ENCODE measurements at places on chromosomes 13 and 19.
A peak's percentile ranks its signal among the peaks of the same experiment; 100 is the strongest.

- no peak for DNase-seq
These were observed 15.2 kb upstream of the MCF2L start for GRCh38 chr13:112953591-112954487.

- DNase-seq: peak; percentile 38
These were observed 20.5 kb upstream of the STRN4 start for GRCh38 chr19:46766569-46767317.

DNA sequence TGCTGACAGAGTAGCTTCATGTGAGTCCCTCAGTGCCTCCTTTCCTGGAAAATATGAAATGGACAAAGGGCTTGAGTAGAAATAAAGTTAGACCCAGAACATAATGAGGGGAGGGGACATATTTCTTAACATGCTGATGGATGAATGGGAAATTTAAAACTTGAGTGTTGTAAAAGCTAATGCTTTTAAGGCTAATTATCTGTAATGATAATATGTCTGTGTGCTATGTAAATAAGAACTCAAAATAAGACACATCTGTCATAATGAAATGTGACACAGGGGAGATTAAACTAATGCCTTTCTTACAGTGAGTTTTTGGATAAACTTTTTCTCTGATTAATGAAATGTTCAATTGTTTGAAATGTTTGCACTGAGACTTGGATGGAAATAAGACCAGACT, 65.8 kb upstream of the RFXAP start:
- DNase-seq: no peak

GRCh38 chr13:41492432-41493260, 35.3 kb downstream of the RGCC start:
- no peak for DNase-seq

- no peak for DNase-seq
These were observed 364.6 kb upstream of the ZNF507 start for GRCh38 chr19:31980796-31981195.

All from effector CD8-positive, alpha-beta T cell (primary cell).